ENCODE measurements at places on chromosomes 16 and 17.

DNA sequence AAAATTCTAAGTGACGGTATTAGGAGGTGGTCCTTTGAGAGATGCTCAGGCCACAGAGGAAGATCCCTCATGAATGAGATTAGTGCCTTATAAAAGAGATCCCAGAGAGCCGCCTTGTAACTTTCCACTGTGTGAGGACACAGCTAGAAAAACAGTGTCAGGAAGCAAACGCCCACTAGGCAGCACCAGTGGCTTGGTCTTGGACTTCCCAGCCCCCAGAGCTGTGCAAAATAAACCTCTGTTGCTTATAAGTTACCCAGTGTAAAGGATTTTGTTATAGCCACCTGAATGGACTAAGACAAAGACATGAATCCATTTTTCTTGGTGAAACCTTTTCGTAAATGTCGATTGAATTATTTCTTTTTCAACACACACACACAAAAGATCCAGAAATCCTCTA, 141.0 kb downstream of the CBLN1 start:
- no peak for DNase-seq

DNA sequence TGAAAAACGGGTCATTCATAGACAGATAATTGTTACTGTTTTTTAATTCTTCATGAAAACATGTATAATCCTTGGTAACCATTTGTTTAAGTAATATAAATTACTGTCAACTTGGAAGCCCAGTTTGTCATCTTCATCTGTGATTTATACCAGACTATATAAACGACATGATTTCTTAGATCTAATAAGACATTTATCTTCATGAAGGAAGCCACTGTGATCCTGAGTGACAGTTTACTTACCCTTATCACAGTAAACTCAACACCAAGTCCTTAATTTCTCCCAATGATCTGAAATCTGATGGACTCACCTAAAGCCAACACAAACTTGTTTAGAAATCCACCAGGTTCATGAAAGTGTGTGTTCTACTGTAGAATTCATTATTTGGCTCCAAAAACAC, 91.3 kb downstream of the SKAP1 start:
- no peak for DNase-seq

DNA sequence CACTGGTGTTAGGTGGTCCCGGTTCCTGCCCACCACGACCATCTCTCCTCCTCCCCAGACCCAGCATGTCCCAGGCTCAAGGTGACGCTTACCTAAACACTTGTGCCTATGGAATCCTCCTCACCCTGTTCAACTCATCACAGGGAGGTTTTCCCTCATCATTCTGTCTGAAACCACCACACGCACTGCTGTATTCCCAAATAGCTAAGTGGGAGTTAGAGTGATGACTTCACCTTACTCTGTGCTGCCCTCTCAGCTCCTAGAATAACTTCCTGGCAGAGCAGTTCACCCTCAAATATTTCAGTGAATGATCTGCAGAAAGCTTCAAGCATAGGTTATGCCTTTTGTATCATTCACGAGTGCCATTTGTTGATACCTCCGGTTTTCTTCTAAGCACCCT, 216.5 kb downstream of the CPPED1 start:
- DNase-seq: no peak

GRCh38 chr17:16944334-16945135, 27.4 kb downstream of the TNFRSF13B start:
- no peak for DNase-seq

DNA sequence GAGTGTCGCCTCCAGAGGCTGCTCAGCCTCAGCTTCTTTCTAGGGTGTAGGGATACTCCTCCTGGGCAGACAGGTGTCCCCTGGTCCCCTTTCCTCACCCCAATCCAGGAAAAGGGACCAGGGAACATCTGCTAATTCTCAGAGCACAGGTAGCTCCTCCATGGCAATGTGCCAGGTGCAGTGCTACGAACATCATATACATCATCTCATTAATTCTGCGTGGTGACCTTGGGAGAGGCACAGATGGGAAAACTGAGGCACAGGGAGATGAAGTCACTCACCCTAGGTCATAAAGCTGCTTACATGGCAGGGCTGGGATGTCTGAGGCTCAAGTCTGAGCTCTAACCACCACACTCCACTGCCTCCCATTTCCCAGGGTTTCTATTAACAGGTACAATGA, 11.7 kb downstream of the HDAC5 start:
- no peak for DNase-seq

DNA sequence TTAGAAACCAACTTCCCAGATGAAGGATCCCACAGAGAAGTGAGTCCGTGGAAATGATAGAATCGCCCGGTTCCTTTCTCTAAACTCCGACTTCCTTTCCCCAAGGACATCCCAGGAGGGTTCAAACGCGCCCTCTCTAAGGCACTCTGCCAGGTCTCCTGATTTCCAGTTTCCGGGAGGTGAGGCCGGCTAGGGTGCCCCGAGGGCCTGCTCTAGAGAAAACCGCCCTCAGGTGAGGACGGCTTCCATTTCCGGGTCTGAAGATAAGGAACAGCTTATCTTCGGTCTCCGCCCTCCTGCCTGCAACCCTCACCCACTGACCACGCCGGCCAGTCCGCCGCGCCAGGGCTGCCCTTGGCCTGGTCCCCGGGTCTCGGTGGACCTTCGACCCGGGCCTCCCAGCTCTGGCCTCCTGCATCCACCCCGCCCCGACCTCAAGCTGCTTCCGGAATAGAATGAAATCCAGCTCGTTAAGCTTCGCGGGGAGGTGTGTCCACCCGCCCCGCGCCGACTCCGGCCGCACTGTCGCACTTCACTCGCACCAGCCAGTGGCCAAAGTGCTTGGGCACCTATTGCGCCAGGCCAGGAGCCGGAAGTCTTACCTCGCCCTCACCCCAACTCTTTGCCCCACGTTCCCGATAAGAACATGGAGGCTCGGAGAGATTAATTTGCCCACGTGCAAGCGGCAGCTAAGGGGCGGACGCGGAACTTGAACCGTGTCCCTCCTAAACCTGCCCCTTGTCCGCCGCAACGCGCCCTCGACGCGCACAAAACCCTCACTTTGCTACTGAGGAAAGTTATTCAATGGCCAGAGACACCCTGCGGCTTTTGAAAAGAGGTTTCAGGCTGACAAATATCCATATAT, 836 bp upstream of the MMP15 start:
- no peak for DNase-seq

GRCh38 chr17:34981538-34982241, 1.4 kb downstream of the LIG3 start:
- no peak for DNase-seq

DNA sequence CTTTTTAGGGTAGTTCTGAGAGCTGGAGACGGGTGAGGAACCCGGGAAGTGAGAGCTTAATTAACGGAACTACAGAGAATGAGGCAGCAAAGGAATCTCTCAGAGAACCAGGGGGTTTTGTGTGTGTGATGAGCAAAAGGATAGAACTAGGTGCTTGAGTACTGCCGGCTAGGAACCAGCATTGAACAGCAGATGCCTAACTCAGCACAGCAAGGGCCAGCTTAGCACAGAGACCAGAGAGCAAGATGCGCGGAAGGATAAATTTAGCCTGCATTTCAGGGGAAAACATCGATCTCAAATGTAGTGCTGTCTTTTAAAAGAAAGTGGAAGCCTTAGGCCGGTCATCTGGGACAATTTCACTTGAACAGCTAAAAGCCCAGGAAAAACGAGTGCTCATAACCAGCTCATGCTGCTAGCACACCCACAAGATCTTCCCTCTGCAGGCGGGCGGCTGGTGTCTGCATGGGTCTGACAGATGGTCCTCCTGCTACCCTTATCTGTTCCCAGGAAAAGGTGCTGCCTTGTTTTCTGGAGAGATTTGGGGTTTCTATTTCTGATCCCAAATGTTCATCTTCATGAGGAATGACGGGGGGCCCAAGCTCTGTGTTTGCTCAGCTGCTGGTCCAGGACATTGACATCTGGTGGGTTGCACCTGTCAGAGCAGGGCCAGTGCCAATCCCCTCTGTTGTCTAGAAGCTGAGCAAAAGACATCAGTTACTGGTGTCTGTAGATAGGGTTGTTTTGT, 103.9 kb downstream of the SOCS1 start:
- no peak for DNase-seq

- DNase-seq: no peak
These were observed 22.4 kb upstream of the EIF1 start for GRCh38 chr17:41666237-41666641.

DNA sequence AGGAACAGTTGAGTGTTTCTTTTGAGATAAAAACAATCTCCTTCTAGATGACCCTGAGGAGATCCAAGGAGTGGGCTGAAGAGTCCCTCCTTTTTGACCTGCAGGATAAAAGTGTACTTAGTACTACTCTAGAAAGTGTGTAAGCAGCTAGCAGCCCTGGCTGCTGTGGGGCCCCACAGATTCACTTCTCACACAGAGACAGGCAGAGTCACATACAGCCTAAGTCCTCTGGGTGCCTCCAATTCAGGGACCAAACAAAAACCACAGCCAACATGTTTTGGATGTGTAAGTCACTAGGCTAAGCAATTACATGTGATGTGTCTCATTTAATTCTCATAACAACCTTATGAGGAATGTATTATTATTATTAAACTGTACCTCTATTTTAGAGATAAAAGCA, 97.1 kb downstream of the TMEM100 start:
- no peak for DNase-seq

DNA sequence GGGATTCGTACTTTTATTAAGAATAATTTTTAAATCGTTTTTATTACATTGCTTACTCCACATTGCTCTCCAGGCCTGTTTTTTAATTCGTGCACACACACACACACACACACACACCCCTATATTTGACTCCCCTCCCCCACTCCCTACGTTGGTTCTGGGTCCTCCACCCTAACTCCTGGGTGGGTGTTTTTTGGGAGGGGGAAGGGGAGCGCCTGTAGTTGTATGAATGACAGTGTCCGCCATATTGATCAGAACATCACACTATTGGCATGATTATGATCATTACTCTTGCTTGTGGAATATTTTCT, 1.3 kb downstream of the GNAO1 start:
- no peak for DNase-seq

DNA sequence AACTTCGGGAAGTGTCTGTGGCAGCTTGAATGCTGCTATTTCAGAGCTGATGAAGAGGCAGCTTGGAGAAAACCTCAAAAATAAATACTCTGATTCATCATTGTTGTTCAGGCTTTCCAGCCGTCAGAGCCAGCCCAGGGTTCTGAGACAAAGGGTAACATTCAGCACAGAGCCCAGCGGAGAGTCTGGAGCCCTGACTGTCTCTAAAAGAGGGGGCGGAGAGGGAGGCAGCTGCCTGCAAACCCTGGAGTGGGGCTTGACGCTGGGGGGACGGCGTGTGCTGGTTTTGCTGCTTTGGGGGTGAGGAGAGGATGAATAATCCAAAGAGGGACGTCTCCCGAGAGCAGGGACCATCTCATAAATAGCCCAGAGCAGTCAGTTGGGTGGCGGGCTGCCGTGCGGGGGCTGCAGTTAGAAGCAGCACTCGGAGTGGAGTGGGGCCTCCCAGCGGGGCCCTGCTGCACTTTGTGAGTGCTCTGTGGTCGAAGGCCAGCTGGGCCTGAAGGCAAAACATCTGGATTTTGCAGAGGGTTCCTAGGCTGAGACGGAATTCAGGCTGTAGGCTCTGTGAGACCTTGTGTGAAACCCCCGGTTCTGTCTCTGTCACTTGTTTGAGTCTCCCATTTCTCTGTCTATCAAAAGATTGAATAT, 237.8 kb downstream of the PRKCA start:
- peak; percentile 87 for DNase-seq

DNA sequence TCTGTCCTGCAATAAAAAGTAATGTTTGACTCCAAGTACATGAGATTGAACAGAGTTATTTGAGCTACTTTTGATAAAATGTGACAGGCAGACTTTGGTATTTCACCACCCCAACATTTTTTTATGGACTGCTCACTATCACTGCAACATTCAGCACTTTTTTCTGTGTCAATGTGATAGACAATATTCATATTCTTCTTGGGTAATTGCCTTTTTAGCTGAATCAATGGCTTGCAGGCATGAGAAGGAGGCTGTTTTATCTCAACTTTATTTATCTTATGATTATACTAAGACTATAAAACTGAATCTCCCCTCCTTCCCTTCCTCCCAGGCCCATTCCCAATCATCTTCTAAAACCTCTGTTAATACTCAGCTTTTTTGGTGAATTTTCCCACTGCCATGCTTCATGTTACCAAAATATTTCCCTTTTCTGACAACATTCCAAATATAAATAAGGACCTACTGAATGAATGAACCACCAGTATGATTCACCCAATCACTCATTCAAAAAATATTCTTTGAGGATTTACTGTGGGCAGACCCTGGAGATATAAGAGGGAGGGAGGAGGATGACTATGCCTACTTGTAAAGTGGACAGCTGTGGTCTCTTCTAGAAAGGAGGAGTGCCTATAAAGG, 67.6 kb downstream of the CDH13 start:
- no peak for DNase-seq

DNA sequence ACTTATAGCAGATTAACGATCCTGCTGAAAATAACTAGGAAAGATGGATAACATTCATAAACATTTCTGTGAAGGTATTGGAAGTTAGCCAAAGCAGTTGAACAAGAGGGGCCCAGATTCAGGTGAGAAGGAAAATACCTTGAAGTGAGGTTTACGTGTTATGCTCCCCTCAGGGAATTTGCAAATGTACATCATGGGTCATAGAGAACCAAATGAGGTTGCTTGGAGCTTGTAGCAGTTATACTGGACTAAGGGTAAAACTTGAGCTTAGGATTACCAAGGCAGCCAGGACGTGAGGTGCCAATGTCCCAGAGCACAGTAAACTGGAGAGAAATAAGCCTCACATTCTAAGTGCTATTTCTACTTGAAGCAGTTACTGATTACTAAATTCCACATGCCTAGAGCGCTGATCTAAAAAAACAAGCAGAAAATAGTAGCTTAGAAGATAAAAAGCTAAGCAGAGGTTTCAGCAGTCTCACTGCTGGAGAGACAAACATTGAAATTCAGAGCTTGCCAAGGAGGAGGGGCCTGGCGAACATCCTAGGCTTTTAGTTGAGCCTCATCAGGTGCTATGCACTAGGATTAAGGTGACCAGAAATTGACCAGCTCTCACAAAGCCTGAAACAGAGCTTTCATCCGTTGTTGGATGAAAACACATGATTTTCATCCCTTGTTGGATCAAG, 136.7 kb upstream of the FAM20A start:
- DNase-seq: no peak

- DNase-seq: no peak
These were observed 4.7 kb downstream of the CEP295NL start for GRCh38 chr17:78898075-78898836.

GRCh38 chr16:17116595-17117322, 354.0 kb downstream of the XYLT1 start:
- DNase-seq: no peak

- no peak for DNase-seq
These were observed 55.1 kb downstream of the ATP2C2 start for GRCh38 chr16:84423416-84423837.

GRCh38 chr17:46730679-46731078, 87.8 kb downstream of the WNT3 start:
- DNase-seq: no peak
